ENCODE measurements at places on chromosomes 1 and 21.

DNA sequence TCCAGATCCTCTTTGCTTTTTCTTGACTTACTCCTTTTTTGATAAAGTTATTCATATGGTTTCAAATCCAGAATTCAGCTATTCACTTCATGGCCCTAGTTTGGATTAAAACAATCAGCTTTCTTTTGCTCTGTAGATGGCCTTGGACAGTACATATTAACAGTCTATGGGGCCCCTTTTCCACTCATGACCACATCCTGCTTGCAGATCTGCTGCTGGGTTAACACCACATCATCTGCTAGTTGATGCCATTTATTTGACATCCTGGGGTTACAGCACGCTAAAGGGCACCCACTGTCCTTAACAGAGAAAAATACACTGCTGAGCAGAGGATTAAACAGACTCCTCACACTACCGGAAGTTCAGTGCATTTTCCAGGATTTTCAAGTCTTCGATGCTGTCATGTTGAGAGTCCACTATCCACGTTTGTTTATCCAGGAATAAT lies 941 bp upstream of the IFI16 start:
- no peak for DNase-seq

DNA sequence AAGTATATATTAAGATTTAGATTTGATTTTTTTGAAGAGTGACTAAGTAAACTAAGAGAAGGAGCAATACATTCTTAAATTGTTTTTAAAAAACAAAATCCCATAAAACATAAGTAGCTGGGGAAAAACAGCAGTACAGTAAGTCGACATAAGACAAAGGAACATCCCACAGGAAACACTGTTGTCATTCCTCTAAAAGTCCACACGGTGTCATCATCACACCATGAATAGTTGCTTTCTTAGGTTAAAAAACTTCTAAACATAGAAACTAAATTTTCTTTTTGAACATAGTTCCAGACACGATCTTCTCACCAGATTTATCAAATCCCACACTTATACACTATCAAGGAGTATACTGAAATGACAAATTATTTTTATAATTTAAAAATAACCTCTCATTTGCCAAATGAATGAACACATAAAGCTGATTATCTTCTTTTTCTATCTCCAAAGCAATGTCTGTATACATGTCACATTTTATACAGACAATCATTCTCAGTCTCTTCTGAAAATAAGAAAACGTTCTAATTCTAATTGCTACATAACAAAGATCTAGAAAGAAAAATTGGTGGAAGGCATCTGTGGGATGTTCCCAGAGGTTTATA lies 15.8 kb downstream of the ODF2L start:
- DNase-seq, result no peak

GRCh38 chr21:14545906-14546480 lies at the start of gene SAMSN1:
SAMSN1 (minus strand) TSS chr21:14546315; CDS start chr21:14546261, 54 bp downstream.
- no peak for DNase-seq

- no peak for DNase-seq
These were observed 5.6 kb upstream of the GPR25 start for GRCh38 chr1:200867018-200867811.

DNA sequence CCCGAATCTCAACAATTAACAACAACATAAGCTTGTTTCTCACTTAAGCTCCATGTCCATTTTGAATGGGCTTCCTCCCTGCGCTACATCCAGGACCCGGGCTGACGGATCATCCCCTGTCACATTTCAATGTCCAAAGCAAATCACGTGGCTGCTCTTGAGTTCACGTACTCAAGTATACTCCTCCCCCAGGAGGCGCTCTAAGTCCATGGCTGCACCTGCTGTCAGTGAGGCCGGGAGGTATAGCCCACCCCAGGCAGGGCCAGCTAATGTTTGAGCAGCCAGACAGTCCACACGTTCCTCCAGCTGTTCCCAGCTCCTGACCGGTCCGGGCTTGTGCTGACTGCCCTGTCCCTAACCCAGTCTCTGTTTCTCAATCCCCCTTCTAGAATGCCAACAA lies 220.8 kb downstream of the SLC35F3 start:
- DNase-seq, result no peak

- no peak for DNase-seq
These were observed 464.5 kb downstream of the USP25 start for GRCh38 chr21:16194095-16194787.

DNA sequence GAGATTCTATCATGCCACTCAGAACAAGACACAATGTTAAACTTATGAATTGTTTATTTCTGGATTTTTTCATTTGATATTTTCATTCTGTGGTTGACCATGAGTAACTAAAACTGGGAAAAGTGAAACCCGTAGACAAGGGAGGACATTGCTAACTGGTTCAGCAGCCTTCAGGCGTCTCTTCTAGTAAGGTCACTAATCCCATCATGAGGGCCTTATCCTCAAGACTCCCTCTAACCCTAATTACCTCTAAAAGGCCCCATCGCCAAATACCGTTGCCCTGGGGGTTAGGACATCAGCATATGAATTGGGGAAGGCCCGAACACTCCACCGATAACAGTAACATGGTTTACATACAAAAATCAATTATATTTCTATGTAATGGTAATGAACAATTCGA lies 247.6 kb downstream of the TM2D1 start:
- no peak for DNase-seq

DNA sequence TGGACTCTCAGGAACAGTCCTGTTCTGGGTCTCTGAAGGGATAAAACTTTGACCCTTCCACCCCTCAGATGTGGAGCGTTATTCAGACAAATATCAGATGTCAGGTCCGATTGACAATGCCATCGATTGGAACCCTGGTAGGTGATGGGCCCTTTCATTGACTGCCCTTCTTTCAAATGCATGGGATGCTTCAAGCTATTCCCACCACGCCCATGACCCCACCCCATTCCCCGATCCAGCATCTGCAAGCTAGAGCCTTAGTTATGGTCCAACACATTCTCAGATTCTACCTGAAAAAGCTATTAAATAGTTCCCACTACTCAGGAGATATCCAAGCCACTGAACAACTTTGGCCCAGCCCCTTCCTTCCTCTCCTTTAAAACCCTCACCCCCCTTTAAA lies 12.5 kb downstream of the POLR3GL start:
- no peak for DNase-seq

Measured in stimulated activated CD4-positive, alpha-beta T cell treated with anti-CD3 and anti-CD28 coated beads, TNF-alpha, amount 100 ng/mL, for 4 hours (primary cell).